ENCODE measurements at places on chromosomes 6 and 20.

DNA sequence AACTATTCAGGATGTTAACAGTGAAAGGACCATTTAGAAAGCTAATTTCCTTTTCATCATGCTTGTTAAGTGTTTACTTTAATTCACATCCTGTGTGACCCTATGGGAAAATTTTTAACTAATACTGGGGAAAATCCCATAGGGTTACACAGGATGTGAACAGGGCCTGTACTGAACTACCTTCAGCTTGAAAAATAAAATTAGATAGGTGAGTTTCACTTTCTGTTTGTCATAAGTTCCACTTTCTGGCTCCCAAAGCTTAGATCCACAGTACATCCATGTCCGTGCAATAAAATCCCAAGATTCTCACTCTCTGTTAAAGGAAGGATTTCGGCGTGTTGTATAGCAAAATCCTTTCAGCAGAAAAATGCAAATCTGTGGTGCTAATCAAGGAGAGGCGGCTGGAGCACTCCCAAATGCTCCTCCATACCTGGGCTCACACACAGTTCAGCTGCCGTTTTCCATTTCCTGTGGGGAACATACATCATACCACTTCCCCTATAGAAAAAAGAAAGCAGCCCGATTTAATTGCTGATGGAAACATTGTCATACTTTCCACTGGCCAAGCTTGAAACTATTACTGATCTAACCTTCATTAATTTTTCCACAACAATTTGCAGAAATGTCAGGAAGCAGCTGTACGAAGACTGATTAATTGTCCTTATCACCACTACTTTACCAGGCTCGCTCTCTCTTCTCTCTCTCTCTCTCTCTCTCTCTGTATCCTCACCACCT, 125.2 kb downstream of the HIVEP2 start:
- DNase-seq: no peak

- no peak for DNase-seq
Observed at GRCh38 chr20:33654680-33655161, 7.4 kb upstream of the C20orf144 start.

- DNase-seq: no peak
Observed at GRCh38 chr20:53907968-53908751, 162.2 kb downstream of the BCAS1 start.

DNA sequence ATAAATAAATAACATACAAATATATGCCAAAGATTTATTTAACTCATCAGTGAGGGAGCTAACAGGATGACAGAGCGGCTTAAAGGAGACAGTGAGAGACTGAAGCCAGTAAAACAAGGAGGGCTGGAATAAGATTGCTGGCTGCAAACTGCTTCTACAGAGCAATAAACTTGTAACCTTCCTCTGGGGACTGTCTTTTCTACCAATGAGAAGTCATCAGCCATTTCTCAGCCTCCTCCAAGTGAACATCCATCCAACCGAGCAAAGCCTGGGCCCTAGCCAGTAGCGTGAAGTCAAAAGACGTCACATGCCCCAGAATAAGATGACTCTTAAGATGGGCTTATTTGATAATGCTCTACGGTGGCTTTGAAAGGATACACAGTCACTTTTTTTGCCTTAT, 42.5 kb downstream of the CPXM1 start:
- DNase-seq: no peak

GRCh38 chr6:150202404-150202803, 59.6 kb downstream of the PPP1R14C start:
- DNase-seq: no peak

DNA sequence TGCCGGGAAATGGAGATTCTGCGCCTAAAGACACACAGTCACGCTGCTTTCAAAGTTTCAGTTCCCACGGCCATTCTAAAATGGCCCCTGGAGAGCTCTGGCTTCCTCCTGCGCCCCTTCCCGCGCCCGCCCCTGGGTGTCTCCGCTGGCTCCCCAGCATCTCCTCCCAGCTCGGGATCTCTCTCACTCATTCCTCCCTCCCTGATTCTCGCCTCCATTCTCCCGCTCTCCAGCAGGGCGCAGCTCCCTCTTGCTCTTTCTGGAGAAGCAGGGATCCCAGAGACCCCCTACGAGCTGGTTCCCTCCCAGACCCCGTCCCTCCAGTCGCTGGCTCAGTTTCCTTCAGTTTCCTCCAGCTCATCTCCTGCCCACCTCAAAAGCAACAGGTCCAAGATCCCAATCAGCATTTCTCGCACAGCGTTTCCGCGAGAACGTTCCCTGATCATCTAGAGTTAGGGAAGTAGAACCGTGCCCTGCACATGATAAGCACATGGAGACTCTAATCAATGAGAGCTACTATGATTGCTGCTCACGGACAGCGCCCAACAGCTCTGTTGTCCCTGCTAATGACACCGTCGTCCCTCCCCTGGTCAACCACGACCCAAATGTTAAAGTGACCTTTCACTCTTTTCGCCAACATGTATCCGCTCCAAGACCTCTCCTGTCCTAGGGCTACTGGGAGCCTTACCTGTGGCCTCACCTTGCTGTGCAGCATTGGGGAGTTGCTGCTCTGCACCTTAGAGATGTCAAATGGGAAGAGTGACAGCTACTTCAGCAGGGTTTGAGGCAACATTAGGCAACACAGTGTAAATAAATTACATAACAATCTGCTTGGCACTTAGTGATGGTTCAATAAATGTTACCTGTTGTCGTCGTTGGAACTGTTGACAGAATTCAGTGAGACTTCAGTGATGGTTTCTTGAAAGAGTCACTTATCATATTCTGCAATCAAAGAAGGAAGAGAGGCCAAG, 218.5 kb upstream of the QKI start:
- DNase-seq: no peak

DNA sequence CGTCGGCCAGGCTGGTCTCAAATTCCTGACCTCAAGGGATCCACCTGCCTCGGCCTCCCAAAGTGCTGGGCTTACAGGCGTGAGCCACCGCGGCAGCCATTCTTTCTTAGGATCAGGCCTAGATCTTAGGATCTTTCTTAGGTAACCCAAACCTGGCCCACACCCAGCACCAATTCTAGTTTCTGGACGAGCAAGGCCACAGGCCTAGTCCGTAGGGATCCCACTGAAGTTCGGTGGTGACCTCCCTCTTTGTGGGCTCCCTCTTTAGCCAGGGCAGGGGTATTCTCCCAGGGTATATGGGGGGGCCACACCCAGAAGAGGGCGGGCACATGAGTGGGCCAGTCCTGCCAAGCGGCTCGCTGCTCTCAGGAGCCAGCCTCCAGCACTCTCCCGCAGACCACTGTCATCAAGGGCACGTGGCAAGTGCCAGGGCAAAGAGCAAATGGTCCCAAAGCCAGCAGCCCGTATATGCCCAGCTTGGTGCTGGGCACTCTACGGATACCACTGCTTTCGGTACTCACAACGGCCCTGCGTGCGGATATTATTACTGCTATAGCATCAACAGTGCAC, 6.5 kb downstream of the PXDC1 start:
- DNase-seq: no peak

DNA sequence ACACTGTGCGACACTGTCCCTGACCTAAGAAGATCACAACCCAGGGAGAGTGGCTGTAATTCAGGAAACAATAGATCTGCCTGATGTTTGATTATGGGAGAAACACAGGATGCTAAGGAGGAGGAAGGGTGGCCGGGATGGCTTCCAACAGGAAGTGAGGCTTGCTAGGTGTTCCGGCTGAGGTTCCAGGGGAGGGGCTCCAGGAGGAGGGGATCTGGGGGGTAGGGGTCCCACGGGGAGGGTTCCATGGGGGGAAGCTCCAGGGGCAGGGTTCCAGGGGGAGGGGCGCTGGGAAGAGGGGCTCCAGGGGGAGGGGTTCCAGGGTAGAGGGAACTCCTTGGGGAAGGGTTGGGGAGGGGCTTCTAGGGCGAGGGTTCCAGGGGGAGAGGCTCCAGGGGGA, 48.6 kb downstream of the DAAM2 start:
- no peak for DNase-seq

All from AG04450 (cell line).